ENCODE measurements at places on chromosomes 4 and X.

GRCh38 chr4:151772274-151772673 lies 11.5 kb upstream of the GATB start:
- DNase-seq, result no peak

GRCh38 chrX:118521435-118521834 lies 25.8 kb downstream of the DOCK11 start:
- no peak for DNase-seq

DNA sequence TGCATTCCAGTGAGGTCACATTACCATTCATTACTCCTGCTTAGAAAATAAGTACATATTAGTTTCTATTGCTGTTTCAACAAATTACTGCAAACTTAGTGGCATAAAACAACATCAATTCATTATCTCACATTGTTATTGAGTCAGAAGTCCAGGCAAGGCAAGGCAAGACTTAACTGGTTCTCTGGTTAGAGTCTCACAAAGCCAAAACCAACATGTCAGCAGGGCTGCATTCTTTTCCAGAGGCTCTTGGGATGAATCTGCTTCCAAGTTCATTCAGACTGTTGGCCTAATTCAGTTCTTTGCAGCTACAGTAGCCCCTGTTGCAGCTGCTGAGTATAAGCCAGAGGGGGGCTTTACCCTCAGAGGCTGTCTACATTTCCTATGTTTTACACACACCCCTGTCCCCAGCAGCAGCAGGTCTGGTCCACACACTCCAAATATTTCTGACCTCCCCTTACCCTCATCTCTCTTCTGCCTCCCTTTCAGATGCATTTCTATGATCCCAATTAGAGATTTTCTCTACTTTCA lies 892.1 kb upstream of the EPHA5 start:
- no peak for DNase-seq

DNA sequence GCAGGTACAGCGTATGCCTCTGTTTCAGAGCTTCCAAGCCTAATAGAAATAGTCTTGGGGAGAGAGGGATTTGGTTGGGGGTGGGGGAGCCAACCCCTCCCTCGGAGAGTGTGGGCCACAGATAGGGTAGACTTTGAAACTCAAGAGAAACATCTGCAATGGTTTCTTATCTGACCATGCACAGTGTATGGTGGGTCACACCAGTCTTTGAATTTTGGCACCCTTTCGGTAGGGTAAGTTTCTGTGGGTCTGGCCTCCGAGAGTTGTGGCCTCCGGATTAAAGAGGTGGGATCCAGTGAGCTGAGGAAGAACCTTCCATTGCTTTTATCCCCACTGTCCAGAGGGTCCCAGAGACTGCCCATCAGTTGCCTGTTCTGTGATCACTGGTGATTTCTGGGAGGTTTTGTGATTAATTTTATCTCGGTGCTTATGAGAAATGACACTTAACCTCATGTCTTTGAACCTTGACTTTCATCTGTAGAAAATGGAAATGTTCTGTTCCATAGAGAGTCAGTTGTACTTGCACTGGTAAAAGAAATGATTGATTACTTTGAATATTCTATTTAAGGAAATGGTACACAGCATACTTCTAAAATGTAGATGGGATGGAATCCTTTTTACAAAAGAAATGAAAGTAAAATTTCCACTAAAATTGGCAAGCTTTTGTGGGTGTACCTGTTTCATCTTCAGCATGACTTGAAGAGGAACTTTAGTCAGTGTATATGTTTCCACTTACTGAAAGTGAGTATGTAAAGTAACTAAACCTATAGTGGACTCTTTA lies 62.7 kb downstream of the TMEM131L start:
- no peak for DNase-seq

- no peak for DNase-seq
Measured at GRCh38 chr4:86688026-86688425, 93.9 kb downstream of the PTPN13 start.

DNA sequence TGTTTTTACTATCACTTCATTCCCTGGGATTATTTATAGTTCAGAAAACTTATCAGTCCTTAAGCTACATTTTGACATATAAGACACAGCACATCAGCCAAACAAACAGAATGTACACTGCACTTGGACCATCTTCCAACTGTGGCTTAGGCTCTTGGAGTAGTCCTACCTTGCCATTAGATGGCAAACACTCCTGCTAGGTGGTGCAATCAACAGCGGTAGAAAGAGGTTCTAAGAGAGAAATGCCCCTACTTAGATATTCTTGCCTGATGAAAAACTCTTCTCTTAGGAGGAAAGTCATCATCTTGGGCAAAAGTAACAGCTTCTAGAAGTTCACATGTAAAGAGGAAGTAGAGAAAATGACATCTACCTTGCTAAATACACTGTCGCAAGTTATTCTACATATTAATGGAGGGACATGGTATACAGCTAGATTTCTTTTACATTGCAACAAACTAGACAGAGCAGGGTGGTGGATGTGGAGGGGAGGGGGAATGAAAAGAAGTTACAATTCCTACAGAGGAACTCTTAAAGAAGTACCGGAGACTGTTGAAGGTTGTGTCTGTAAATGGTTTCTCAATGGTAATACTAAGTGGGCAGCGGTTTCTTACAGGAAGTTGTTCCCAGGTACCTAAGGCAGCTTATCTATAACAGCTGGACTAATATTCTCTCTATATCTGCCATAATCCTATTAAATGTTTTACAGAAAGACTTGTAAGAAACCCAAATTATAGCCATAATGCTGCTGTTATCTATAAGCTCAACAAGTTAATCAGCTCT lies 8.1 kb upstream of the STPG2 start:
- no peak for DNase-seq
